ENCODE measurements at places on chromosomes 12 and 14. TPM values are rescaled to one million over a fixed set of nuclear protein-coding genes. Genes with fewer than 3 reads are reported as not detected.

DNA sequence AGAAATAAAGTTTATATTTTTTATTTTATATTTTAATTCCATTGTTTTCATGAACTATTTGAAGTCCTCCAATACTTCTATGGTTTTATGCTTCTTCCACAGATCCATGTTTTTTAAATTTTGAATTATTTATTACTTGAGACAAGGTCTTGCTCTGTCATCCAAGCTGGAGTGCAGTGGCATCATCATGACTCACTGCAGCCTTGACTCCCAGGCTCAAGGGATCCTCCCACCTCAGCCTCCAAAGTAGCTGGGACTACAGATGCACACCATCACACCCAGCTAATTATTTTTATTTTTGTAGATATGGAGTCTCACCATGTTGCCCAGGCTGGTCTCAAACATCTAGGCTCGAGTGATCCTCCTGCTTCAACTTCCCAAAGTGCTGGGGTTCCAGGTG, 28.8 kb upstream of the DLGAP5 start:
- H3K27me3 ChIP-seq: no peaks in the 10 kb centered on the region
- DNase-seq: no peak
- H3K4me1 ChIP-seq: peaks cover 6% of the 10 kb centered on the region

- H3K27ac ChIP-seq: no peak overlapping the region
- DNase-seq: no peak
- no peaks in the 10 kb centered on the region for H3K4me1 ChIP-seq
- no peaks in the 10 kb centered on the region for H3K27me3 ChIP-seq
- no peak overlapping the region for H3K4me3 ChIP-seq
Measured at GRCh38 chr12:47391566-47391965, 311.8 kb upstream of the AMIGO2 start.

GRCh38 chr12:118098911-118099671, 4.7 kb downstream of the VSIG10 start:
- H3K36me3 ChIP-seq: no peaks in the 10 kb centered on the region
- DNase-seq: no peak
- H3K4me1 ChIP-seq: peaks cover 25% of the 10 kb centered on the region
- no peak overlapping the region for H3K27ac ChIP-seq

Gene DHRS2
- 2,867 TPM for total RNA-seq

Gene LBHD2
- 0.72 TPM for total RNA-seq

Gene KRT75
- total RNA-seq: not detected

DNA sequence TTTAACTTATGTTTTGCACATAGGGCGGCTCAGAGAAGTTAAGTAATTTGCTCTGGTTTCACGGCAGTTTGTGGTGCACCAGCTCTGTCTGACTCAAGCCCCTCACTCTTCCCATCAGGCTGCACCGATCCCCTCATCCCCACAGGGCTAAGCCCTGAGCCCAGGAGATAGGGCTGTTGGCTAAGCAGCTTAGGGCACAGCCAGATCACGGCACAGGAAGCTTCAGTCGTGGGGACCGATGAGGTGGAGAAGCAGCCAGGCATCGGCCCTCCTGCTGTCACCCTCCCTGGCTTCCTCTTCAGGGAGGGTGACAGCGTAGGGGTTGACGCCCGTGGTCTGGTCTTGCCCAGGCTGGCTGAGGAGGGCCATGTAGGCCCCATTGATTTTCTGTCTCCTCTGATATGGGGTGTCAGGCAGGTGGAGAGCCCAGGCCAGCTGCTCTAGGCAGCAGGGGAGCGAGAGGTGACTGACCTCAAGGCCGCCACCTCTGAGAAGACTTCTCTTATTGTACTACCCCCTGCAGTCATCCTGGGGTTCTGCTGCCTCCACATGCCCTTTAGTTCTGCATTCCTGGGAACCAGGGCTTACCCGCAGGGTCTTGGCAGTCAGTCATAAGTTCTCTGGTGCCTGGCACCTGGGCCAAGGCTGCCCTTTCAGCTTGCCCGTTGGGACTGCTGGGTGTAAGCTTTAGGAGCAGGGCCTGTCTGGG, 166.4 kb downstream of the TSPAN9 start:
- H3K27me3 ChIP-seq: no peaks in the 10 kb centered on the region
- DNase-seq: no peak
- H3K36me3 ChIP-seq: no peaks in the 10 kb centered on the region
- peaks cover 25% of the 10 kb centered on the region for H3K4me1 ChIP-seq

- H3K27ac ChIP-seq: no peak overlapping the region
- H3K4me1 ChIP-seq: peaks cover 12% of the 10 kb centered on the region
- no peak overlapping the region for H3K4me3 ChIP-seq
- no peak for DNase-seq
Measured at GRCh38 chr12:52202361-52203078, 10.7 kb upstream of the KRT80 start.

Measured in HepG2 (cell line).